ENCODE measurements at places on chromosomes 12 and 14.

GRCh38 chr12:13428538-13429265 lies 232.2 kb downstream of the EMP1 start:
- DNase-seq, result no peak

- no peak for DNase-seq
Observed at GRCh38 chr14:91883753-91884152, 16.4 kb upstream of the TC2N start.

- no peak for DNase-seq
Observed at GRCh38 chr14:69610874-69611171, 573 bp upstream of the SUSD6 start.

GRCh38 chr14:87368751-87369150 lies 624.2 kb downstream of the GALC start:
- DNase-seq, result no peak

DNA sequence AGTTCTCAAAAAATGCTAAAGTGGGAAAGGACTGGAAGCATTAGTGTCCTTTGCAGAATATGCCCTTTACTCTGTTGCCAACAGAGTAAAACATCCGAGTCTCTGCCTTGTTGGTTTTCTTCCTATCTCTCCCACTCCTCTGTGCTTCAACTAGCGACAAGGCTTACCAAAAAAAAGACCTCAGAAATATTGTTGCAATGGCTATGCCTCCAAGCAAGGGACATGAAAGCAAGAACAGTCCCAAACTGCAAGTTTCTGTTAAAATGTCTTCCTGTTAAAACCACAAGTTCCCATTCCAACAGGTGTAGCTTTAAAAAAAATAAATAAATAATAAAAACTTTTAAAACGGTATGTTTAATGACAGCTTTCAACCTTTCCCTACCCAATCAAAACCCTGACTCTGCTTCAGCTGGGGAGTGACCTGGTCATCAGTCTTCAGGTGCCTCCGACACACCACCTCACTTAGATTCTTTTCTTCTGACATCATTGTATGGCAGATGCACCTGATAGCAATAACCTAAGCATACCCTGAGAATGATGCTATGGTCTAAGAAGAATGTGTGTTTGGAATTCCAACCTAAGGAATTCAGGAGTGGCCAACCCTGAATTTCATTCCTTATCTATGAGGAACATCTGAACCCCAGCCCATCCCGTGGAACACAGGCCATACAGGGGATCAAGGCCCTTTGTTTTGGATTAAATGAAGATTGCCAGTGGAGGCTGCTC lies 81.0 kb downstream of the RPS29 start:
- no peak for DNase-seq

- DNase-seq, result no peak
Observed at GRCh38 chr14:81051547-81051946, 96.1 kb downstream of the TSHR start.

DNA sequence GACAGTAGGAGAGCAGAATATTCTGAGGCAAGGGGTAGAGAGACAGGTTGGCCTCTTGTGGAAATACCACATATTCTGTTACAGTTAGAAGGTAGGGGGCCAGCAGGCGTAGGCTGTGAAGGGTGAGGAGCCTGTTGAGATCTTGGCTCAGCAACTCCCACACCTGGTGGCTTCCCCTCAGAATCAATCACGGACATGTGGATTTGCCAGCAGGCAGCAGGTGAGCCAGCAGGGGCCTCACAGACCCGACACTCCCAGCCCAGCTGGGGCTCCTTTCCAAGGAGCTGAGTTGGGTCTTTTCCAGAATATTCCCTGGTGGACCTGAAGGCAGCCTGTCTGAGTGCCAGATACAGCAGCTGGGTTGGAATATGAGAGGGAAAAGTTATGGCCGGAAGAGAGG lies 150.0 kb upstream of the CRY1 start:
- DNase-seq, result no peak

GRCh38 chr14:102077382-102077709 lies 9.5 kb downstream of the HSP90AA1 start:
- DNase-seq, result no peak

Data from cerebellar nuclear complex (tissue), 1 donor.